ENCODE measurements at places on chromosomes 16 and 17.

GRCh38 chr16:81817296-81817695 lies 38.2 kb downstream of the PLCG2 start:
- DNase-seq: no peak

DNA sequence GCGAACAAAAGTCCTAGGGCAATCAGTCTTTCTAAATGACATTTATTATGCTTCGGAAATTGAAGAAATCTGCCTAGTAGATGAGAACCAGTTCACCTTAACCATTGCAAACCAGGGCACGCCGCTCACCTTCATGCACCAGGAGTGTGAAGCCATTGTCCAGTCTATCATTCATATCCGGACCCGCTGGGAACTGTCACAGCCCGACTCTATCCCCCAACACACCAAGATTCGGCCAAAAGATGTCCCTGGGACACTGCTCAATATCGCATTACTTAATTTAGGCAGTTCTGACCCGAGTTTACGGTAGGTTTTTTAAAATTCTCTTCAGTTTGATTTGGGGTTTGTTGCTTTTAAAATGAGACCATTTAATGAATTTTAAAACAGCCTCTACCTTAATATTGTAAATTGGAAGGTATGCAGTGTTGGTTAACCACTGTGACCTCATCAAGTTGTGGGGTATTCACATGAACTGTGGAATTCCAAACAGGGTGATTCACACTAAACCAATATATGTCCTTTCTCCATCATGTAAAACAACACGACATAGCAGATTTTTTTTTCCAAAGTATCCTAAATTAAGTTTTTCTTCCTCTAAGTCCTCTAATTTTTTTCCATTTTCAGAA lies 6.2 kb upstream of the EVI2A start:
- DNase-seq: no peak

GRCh38 chr16:57264381-57264780 lies 19.3 kb downstream of the ARL2BP start:
- no peak for DNase-seq

DNA sequence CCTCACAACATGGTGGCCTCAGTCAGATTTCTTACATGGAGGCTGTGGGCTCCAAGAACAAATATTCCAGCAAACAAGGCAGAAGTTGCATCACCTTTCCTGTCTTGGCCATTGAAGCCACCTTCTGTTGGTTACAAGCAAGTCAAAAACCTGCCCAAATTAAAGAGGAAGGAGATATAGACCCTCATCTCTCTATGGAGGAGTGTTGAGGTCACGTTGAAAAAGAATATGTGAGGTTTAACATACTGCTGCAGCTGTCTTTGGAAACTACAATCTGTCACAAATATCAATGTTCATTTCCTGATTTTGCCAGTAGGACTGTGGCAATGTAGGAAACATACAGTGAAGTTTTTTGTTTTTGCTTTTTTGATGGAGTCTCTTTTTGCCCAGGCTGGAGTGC lies 211.4 kb downstream of the COPRS start:
- no peak for DNase-seq

GRCh38 chr17:38871247-38872015 lies 1.6 kb downstream of the LASP1 start:
- peak; percentile 68 for DNase-seq

GRCh38 chr17:45342871-45343526 lies 26.2 kb upstream of the MAP3K14 start:
- no peak for DNase-seq

DNA sequence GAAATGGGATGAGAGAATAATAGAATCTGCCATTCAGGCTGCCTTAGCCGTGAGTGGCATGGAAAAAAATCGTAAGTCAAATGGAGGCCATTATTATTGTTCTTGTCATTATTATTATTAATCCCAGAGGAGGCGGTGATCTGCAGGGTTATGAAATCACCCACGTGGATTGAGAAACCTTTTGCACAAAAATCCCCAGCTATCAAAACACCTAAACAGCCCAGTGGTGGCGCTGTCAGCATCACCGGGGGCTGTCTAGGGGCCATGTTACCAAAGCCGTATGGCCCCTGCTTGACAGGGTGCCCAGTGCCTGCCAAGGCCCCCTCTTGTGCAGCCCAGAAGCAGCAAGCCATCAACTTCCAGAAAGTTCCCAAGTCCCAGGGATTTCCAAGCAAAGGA lies 25.2 kb downstream of the CNGB1 start:
- peak; percentile 47 for DNase-seq

- DNase-seq: no peak
Observed at GRCh38 chr17:65855675-65856074, 294.2 kb upstream of the AXIN2 start.

DNA sequence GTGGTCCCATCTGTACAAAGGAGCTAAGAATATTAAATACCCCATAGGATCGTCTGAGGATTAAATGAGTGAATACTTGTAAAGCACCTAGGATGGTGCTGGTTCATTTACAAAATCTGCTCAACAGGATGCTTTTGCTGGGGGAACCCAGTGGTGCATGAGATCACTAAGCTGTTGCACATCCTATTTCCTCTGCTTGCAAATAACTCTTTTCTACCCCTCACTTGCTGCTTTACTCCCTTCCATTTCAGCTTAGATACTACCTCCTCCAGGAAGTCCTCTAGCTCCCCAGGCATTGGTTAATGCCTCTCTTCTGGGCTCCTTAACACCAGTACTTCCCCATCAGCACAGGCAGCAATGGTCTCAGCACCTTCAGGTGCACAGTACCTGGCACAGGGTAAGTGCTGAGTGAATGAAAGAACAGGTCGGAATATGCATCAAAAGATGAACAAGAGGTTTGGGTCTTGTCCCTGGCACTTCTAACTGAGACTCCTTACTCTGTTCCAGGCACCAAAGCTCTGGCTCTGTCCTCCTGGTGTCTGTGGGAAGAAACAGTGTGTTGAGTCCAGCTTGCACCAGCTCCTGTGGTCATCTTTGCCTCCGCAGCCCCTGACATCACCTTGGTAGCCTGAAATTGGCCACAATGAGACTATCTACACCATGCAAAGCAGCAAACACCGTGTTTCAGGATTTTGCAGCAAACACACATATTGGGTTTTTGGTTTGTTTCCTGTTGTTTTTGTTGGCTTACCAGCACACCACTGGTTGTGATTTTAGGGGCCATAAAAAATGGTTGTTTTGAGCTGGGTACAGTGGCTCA lies 24.1 kb upstream of the IL21R start:
- DNase-seq: peak; percentile 75

DNA sequence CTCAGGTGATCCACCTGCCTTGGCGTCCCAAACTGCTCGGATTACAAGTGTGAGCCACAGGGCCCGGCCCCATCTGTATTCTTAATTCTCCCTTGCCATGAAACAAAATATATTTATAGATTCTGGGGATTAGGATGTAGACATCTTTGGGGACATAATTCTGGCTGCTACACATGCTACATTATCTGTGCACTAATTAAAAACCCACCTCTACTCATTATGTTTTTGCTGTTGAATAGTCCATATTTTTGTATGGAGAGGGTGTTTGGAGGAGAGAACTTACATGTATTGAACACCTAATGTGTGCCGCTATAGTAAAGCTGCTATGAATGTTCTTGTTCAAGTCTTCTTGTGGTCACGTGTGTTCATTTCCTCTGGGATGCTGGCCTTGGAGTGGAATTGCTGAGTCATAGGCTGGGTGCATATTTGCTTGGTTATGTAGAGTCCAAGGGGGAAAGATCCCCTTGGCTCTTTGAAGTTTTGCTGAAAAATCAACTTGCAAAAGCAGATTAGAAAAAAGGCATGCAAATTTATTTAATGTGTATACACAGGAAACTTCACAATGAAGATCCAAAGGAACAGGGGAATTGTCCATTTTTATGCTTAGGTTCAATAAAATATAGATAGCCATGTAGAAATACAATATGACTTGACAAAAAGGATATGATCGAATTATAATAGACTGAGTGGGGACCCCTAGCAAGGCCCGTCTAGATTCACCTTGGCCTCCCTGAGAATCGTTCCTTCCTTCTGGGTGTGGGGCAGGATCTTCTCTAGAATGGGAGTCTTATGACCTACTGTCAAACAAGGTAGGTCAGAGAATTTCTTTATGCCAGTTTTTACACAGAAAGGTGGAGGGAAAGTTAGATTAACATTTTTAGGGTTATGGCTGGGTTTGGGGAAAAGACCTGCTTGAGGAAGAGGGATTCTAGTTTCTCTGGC lies 42.1 kb upstream of the GPRC5B start:
- DNase-seq: no peak

- DNase-seq: no peak
Observed at GRCh38 chr16:3789375-3790099, 72.2 kb upstream of the TRAP1 start.

DNA sequence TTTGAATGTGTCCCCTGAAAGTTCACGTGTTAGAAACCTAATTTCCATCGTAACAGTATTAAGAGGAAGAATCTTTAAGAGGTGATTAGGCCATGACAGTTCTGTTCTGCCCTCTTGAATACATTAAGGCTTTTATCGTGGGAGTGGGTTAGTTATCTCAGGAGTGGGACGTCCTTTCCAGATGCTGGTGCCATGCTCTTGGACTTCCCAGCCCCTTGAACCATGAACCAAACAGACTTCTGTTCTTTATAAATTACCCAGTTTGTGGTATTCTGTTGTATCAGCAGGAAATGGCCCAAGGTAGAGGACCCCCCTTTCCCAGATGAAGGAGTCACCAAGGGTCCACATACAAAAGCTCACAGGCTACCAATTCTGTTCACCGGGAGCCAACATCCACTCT lies 10.1 kb downstream of the GTF3C1 start:
- no peak for DNase-seq

- no peak for DNase-seq
Observed at GRCh38 chr17:77961741-77962140, 3.2 kb downstream of the TNRC6C start.

DNA sequence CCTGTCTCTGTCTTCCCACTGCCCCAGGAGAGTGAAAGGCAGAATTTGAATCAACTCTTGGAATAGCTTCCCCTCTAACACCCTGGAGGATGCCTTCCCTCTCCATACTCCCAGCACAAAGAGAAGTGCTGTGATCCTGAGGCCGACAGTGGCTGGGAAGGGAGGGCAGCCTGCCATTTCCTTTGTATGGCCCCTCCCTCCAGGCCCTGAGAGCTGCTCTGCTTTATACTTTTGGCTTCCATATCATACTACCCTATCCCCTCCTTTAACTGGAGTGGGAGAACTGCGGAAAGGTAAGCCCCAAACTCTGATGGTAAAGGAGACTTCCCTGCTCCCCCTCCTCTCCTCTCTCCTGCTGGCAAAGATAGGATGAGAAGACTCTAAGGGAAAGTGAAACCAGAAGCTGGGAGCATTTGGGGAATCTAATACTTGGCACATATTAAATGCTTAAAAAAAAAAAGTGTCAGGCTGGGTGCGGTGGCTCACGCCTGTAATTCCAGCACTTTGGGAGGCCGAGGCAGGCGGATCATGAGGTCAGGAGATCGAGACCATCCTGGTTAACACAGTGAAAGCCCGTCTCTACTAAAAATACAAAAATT lies 4.1 kb upstream of the MED24 start:
- peak; percentile 37 for DNase-seq

DNA sequence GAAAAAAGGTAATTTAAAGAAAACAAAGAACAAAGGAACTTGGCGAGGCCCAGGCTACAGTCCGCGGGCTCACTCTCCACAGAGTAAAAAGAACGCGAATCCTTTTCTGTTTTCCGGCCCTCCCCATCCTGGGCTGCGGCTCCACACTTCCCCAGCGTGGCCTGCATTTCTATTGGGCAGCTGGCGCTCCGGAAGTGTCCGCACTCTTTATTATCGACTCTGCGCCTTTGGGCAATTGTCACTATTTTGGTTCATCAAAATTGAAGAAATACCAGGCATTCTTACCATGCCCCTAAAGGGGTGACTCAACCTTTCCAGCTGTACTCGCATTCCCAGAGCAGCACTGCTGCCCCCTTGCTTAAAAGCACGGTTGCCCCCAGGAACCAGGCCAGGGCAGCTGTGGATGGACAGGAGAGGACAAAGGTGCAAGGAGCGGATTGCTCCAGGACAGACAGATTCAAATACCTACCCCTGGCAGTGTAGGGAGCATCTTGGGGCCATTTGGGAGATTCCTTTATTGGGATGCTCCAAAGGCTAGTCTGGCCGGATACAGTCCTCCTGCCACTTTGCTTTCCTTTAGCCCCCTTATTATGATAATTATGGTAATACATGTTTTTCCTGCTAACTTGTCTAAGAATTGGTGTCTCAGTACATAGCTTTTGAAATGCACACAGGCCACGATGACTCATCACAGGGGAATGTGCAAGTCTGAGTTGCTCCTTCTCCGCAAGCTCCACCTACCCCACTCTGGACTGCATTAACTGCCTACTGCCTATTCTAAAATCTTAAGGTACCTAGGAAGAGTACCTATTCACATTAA lies 985 bp upstream of the SLFN12 start:
- DNase-seq: no peak

- peak; percentile 99 for DNase-seq
Observed at GRCh38 chr17:4554997-4555799, at the start of gene MYBBP1A. Gene MYBBP1A (minus strand): TSS chr17:4555384. CDS start chr17:4555324, 60 bp downstream.

- no peak for DNase-seq
Observed at GRCh38 chr17:40356990-40357881, 7.3 kb downstream of the GJD3 start.

GRCh38 chr17:9370467-9370866 lies 205.2 kb downstream of the STX8 start:
- no peak for DNase-seq

DNA sequence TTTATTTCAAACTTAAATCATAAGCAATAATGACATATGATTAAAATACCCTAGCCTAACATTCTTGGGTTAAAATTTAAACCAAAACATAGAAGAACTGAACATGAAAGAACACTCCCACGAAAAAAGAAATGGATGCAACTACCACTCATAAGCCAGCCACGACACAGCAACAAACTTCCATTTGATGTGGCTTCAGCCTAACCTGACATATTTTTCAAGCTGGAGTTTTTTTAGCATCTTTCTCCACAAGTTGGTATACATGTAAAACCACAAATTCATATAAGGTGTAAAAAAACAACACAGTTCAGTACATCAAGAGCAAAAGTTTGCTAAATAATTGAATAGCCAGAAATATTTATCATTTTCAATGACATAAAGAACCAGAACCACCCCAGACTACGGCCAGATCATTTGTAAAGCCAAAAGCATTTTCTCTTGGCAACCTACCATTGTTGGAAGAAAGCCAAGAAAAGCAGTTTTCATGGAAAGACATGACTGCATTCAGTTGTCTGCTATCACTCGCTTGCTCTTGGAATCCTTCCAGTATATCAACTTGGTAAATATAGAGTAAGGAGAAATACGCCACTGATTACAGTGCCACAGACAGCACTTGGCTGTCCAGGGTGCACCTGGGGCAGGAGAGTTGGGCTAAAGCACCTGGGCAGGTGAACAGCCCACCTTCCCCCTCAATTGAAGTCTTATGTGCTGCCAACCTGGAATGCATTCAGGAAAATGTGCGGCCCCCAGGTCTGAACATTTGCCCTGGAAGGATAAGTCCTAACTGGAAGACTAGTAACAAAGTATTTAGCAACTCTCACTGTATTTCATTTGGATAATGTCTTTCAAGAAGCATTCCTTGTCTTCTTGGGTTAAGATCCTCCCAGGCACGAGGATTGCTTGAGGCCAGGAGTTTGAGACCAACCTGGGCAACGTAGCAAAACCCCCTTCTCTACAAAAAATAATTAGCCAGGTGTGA lies 60.5 kb downstream of the CREBBP start:
- DNase-seq: no peak

- DNase-seq: no peak
Observed at GRCh38 chr17:41536741-41537613, 8.9 kb upstream of the KRT19 start.

- peak; percentile 60 for DNase-seq
Observed at GRCh38 chr17:57735230-57735629, 9.9 kb downstream of the CCDC182 start.

GRCh38 chr17:42023524-42024349 lies 3.8 kb downstream of the NKIRAS2 start:
- no peak for DNase-seq

Measured in Karpas-422 (cell line).